NCI-H526 (cell line): ENCODE measurements at places on chromosomes 12 and 14.

- DNase-seq, result no peak
Measured at GRCh38 chr14:77738559-77739250, 22.3 kb downstream of the SNW1 start.

GRCh38 chr12:54407183-54407905 lies 11.7 kb downstream of the ITGA5 start:
- no peak for DNase-seq

- no peak for DNase-seq
Measured at GRCh38 chr12:49920241-49920914, 16.7 kb upstream of the FAIM2 start.

GRCh38 chr12:11576104-11576503 lies 73.4 kb upstream of the ETV6 start:
- DNase-seq, result no peak

GRCh38 chr12:12083688-12084087 lies 12.9 kb downstream of the BCL2L14 start:
- no peak for DNase-seq

DNA sequence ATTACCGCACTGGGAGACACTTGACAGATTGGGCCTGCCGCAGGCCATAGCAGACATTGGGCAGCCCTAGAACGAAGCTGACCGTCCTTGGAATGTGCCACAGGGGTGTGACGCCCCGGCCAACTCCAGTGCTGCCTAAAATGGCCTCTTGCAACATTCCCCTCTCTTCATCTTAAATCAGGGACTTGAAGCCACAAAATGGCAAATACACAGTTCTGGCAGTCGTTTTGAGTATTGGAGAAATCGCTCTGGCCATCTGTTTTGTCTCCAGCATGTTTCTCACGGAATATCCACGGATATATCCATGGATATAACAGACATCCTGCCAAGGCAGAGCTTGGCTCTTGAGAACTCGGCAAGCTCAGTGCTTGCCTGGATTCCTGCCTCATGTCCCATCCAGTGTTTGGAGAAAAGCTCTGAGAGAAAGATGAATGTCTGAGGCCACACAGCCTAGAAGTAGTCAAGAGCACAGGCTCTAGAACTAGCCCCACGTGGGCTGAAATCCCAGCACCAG lies 158.4 kb downstream of the CHST11 start:
- DNase-seq, result no peak
